ENCODE measurements at places on chromosomes 16 and 17.

GRCh38 chr17:65696739-65697394, 135.4 kb upstream of the AXIN2 start:
- no peak for DNase-seq

- DNase-seq: no peak
These were observed 108.2 kb upstream of the HS3ST2 start for GRCh38 chr16:22705799-22706198.

DNA sequence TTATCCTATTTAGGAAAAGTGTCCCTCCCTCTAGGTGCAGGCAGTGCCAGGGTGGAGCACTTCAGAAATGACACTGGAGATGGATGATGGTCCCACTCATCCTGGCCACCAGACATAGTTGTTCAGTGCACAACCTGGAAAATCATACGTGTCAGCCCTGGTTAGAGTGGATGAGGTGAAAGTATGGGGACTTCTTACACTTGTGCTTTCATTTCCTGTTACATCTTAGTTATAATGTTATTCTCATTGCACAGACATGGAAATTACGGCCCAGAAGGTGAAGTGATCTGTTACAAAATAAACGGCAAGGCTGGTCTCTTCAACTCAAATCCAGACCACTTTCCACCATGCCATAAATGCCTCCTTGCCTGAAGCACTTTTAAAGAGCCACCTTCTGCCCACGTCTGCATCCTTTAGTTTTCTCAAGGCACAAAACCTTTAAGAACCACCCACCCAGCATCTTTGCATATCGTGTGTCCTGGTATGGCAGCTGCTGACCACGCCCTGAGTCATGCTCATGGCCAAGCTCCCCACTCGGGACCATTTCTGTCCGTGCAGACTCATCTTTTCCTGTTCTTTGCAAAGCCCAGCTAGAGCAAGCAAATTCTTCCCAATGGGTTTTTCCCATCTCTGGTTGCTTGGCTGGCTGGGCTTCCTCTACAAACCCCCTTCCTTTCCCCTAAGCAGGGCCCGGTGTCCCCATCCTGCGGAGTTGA, 22.4 kb downstream of the TBC1D3B start:
- no peak for DNase-seq

GRCh38 chr17:49031965-49032928, 35.1 kb downstream of the IGF2BP1 start:
- peak; percentile 35 for DNase-seq

DNA sequence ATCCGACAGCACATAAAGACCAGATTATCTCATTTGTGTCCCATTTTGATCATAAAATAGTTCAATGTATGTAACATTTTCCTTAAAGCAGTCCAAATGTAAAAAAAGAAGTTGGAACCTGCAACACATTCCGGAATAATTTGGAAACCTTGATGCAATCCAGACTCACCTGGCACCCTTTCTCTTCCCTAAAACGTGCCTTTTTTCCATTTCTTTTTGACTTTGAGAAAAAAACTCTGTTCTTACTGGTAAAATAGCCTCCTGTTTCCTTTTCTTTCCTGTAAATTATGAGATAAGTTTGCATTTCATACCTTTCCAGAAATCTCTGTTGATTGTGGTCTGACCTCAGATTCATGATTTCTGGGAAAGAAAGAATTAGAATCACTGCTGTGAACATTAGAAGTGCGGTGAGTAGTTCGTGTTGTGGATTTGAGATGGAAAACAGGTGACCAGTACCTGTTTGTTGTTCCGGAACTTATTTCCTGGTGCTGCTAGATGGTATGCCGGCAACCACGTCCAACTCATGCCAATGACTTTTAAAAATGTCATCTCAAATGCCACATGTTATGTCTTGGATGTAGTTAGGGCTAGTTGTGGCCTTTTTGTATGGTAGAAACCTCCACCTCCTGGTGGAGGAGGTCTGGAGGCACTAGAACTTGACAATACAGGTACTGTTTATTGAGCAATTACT, 108.1 kb downstream of the SOCS1 start:
- DNase-seq: no peak

DNA sequence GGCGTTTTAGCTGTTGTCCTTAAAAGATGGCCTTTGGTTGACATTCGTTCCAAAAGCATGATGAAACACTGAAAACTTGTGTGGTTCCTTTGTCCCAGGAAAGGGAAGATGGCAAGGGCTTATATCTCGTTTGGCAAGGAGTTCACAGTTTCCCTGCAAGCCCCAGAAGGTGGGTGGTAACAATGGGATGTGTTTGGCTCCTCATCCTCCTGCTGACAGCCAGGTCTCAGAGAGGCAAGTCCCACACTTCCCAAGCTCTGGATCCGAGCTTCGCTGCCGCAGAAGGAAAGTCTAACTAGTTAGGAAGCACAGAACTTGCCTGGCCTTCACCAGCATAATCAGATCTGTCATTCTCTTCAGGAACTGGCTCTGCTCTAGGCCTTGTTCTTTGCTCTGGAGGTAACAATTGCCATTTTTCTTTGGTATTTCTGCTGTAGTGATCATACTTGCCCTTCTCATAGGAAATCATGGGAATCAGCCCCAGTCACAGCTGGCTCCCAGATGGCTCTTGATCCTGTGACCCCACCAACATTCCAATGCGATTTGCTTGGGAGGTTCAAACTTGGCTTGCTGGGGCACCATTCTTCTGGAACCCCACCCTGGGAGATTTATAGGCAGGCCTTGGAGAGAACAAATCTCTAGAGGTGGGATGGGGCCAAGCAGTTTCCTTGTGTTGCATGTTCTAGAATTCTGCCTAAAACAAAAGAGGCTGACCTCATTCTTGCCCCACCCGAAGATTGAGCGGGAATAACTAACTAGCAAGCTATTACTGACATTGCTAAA, 17.9 kb downstream of the KPNA2 start:
- DNase-seq: no peak

GRCh38 chr16:600781-601180, 10.9 kb downstream of the RAB40C start:
- no peak for DNase-seq

DNA sequence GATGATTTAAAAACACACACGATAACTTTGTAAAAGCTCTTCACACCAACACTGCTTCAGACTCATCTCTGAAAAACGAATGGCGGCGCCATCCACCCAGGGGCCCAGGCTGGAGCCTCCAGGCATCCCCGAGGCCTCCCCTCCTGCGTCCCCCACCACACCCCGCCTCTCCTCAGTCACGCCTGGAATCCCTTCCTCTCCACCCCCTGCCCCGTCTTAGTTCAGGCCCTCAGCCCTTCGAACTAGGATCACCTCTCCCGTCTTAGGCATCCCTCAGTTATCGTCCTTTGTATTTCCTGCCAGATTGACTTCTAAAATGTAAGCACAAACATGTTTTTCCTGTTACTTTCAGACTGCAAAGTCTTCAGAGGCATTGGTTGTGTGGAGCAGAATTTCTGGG, 58.3 kb downstream of the NDEL1 start:
- no peak for DNase-seq

- DNase-seq: no peak
These were observed 56.4 kb downstream of the ABR start for GRCh38 chr17:1123393-1123831.

GRCh38 chr17:28711723-28712031, at the start of gene PROCA1:
Gene PROCA1 (minus strand): TSS chr17:28711888. CDS start chr17:28711660, 228 bp downstream.
- no peak for DNase-seq

- no peak for DNase-seq
These were observed 12.8 kb upstream of the CES3 start for GRCh38 chr16:66948134-66948836.

DNA sequence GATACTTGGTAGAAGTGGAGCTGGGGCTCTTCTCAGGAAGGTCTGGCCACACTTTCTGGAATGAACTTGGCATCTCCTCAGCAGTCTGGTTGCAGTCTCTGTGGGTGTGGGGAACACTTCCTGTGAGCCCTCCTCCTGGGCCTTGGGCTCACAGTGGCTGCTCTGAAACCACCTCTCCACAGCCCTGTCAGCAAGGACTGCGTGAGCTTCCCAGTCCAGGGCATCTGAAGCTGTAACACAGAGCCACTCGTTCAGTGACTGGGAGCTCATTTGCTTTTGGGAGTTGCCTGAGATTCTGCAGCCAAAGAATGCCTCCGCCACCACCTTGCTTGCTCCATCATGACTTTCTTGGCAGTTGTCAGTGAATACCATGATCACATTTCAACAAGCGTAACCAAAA, 60.0 kb downstream of the CLEC16A start:
- DNase-seq: no peak

DNA sequence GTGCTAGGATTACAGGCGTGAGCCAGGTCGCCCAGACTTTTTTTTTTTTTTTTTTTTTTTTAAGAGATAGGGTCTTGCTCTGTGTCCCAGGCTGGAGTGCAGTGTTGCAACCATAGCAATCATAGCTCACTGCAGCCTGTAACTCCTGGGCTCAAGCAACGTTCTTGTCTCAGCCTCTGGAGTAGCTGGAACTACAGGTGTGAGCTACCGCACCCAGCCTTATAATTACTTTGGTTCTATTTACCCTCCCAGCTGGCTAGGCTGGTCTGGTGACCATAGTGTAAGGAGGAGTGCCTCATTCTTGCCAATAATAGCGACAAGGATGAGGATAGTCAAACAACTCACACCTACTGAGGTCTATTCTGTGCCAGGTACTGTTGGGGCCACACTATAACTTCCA, 39.6 kb upstream of the USP7 start:
- DNase-seq: no peak

DNA sequence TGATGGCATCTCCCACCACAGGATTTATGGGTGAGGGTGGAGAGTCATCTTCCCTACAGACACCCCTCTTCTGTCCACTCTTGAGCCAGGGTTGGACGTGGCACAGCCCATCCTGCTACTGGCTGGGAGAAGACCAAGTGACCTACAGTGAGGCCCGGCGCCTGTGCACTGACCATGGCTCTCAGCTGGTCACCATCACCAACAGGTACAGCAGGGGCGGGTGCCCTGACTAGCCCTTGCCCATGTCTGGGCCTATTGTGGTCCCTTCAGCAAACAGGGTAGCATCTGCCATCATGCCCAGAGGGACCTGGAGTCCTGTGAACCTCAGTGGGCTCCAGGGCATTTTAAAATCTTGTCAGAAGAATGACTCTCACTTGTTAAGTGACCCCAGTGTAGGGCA, 48.2 kb downstream of the MRC2 start:
- no peak for DNase-seq

DNA sequence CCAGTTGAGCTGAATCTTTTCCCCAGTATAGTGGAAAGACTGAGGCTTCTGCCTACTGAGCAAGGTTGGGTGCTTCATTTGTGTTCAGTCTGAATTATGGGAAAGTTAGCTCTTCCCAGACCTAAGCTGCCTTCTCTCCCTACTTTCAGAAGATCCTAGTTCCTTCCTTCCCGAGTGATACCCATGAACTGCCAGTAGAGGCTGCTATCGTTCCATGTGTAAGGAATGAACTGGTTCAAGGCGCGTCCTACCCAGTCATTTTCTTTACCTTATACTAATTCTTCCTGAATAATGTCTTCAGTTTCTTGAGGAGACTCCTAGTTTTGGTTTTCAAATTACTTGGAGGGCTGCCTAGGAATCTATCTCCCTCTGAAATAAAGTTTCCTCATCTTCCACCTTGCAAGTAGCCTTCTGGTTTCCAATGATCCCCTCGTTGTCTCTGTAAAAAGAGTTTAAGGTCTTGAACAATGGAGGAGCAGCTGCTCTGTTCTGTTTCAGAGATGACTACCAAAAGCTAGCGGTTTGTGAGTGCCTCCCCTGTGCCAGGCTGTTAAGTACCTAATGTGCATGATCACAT, 934 bp upstream of the AOC2 start:
- peak; percentile 8 for DNase-seq

DNA sequence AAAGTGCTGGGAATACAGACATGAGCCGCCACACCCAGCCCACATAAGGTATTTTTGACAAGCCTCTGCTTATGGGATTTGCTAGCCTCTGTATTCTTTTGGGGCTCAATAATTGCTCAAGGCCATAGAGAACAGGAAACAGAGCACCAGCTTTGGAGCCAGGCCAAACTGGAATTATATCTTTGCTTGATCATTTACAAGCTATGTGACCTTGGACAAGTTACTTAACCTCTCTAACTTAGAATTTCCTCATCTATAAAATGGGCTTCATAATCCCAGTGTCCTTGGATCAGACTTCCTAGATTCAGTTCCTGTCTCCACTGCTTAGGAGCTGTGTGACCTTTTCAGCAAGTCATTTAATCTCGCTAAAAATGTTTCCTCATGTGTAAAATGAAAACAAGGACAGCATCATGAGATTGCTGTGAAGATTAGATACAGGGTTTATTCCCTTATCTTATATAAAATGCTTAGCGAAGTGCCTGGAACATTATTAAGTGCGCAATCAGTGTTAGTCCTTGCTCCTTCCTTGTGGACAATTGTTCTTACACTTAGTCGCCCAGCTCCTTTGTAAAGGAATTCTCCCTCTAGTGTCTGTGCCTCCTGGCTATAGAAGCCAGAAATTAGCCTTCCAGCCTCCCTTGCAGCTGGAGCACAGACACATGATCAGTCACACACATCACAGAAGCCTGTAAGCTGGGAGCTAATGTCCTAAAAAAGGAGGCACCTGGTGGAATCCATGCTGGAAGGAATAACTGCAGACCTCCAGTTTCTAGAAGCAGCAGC, 16.6 kb downstream of the KRT9 start:
- no peak for DNase-seq

DNA sequence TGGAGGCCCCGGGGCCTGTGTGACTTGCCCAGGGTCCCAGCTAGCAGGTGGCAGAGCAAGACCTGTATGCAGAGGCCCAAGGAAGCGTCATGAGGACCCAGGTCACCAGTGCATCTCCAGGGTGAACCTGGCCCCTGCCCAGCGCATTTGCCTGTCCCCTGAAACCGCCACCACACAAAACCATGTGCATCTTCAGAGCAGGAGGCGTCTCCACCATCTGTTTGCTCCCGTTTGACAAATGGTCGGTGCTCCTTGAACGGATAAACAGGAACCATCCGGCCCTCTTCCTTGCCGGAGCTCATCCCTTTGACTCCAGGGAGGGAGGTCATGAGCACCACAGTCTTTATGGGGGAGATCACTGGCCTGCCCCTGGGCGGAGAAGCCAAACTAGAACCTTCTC, 62.5 kb downstream of the JPH3 start:
- DNase-seq: no peak

- DNase-seq: no peak
These were observed 52.5 kb downstream of the NFAT5 start for GRCh38 chr16:69618307-69618706.

DNA sequence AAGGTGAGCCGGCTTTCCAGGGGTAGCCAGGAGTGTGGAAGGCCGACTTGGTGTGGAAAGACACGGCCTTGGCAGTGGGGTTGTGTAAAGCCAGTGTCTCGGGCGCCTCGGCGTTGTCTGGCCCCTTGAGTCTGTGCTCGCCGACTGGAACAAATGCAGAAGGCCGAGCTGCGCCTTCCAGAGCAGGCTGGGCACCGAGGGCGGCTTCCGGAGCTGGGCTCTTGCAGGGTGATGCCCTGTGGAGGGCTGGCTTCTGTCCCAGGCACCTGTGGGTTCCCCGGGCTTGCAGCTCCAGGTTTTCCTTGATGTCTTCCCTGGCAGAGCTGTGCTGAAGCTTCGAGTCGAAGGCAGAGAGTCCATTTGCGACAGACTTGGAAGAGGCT, 8.0 kb downstream of the ZNF750 start:
- no peak for DNase-seq

DNA sequence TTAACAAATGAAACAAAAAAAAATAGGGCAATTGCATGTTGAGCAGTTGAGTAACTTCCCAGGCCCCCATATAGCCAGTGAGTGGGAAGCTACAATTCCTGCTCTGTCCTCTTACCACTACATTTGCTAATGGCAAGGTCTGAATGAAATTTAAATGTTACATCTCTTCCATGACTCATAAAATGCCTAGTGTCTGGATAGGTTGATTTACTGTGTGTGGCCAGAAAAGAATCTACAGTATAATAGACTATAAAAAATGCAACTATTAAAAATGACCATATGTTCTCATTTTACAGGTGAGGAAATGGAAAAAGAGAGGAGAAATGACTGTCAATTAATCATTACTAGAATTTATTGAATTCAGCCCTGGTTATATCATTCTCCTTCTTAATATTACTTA, 1199.3 kb downstream of the CDH11 start:
- no peak for DNase-seq
